Fibroblast of lung (primary cell): ENCODE measurements at places on chromosomes 2 and 18. TPM values are rescaled to one million over a fixed set of nuclear protein-coding genes. Genes with fewer than 3 reads are reported as not detected.

Gene CENPA
- 1.8 and 9.7 TPM in 2 replicates for total RNA-seq

GRCh38 chr18:74563999-74564398, 29.7 kb downstream of the CNDP1 start:
- no peak for DNase-seq
- no peaks in the 10 kb centered on the region for H3K36me3 ChIP-seq
- H3K4me1 ChIP-seq, result no peaks in the 10 kb centered on the region
- H3K4me3 ChIP-seq, result no peak overlapping the region
- H3K27me3 ChIP-seq, result peaks cover 1% of the 10 kb centered on the region
- no peak overlapping the region for H3K27ac ChIP-seq

GRCh38 chr2:196333397-196333796, 162.0 kb upstream of the STK17B start:
- H3K36me3 ChIP-seq, result no peaks in the 10 kb centered on the region
- H3K27ac ChIP-seq, result no peak overlapping the region
- no peak overlapping the region for H3K4me3 ChIP-seq
- H3K27me3 ChIP-seq, result no peaks in the 10 kb centered on the region

DNA sequence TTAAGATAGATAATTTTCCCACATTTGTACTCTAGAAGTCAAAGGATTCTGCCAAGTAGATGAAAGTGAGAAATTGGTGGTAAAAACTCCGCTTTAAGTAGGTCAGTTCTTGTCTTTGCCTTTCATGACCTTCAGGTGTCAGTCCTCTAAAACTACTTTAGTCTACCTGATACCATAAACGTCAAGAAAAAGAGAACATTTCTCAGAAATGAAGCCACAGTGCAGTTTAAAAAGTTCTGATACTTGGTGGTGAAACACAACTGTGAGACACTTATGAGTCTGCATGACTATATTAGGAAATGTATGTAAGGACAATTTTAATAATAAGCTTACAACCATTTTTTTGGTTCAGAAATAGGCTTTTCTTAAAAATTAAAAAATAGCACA, 583.3 kb downstream of the SATB2 start:
- H3K27me3 ChIP-seq, result no peaks in the 10 kb centered on the region
- H3K4me3 ChIP-seq, result no peak overlapping the region
- H3K27ac ChIP-seq, result no peak overlapping the region

DNA sequence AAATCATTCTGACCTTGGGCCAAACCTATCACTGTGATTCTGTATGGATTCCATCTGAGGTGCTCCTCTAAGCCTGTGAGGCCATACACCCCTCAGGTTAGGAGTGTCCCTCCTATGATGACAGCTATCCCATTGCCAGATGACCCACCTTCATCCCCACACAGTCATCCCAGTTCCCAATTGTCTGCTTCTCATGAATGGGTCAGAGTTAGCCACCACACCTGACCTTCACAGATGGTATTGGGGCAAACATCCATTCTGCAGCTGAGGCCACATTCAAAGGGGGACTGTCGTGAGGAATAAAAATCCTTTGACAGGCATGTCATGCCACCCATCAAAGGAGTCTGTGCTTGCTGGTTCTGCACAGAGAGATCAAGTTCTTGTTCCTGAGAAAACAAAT, 155.2 kb downstream of the AGPS start:
- H3K4me1 ChIP-seq, result no peaks in the 10 kb centered on the region
- no peaks in the 10 kb centered on the region for H3K27me3 ChIP-seq
- no peaks in the 10 kb centered on the region for H3K36me3 ChIP-seq
- H3K27ac ChIP-seq, result no peak overlapping the region
- DNase-seq, result no peak

Gene UGT1A8
- total RNA-seq, result not detected in 2 replicates

- no peaks in the 10 kb centered on the region for H3K4me1 ChIP-seq
- no peaks in the 10 kb centered on the region for H3K36me3 ChIP-seq
- no peak overlapping the region for H3K4me3 ChIP-seq
- H3K27me3 ChIP-seq, result no peaks in the 10 kb centered on the region
- no peak overlapping the region for H3K27ac ChIP-seq
Measured at GRCh38 chr2:15154297-15154696, 406.8 kb downstream of the NBAS start.

Gene ATP6V1B1
- 0.77 and 2.1 TPM in 2 replicates for total RNA-seq
